Osteoblast (primary cell): ENCODE measurements at places on chromosomes 11 and 22.

- DNase-seq: no peak
Measured at GRCh38 chr11:120818097-120818496, 205.8 kb upstream of the TBCEL start.

DNA sequence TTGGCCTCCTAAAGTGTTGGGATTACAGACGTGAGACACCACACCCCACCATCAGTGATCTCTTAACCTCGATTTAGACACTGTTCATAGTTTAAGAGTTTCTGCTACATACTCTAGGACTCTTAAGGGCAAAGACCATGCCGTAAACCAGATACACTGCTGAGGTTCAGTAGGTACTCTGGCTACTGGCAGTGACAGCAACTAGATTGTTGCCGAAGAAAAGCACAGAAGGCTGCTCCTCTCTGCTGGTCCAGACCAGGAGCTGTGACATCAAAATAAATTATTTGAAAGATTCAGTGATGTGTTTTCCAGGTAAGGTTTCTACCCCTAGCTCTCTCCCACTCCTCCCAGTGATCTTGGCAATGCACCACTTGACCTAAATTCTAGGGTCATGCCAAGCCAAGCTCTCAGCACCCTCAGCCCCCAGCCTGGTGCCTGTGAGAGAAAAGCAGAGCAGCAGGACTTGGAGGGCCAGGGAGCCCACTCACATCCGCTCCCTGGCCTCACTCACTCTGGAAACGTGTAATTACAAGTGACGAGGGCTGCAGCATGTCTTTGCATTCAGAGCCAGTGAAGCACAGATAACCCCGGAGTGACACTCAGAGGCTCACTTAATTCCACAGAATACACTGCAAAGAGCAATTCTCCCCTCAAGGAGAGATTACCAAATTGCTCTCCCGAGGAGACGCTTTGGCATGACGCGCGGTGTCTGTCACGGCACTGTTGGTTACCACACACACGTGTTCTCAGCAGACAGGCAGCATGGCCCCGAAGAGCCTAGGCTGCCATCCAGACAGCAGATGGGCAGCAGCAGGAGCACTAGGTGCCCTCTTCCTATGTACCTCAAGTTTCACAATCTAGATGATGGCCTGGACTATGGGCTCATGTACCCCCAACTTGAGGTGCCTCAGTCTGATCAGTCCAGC lies 96.9 kb upstream of the PITPNB start:
- peak; percentile 77 for DNase-seq

GRCh38 chr22:17797721-17798559 lies 23.7 kb upstream of the BID start:
- peak; percentile 81 for DNase-seq

DNA sequence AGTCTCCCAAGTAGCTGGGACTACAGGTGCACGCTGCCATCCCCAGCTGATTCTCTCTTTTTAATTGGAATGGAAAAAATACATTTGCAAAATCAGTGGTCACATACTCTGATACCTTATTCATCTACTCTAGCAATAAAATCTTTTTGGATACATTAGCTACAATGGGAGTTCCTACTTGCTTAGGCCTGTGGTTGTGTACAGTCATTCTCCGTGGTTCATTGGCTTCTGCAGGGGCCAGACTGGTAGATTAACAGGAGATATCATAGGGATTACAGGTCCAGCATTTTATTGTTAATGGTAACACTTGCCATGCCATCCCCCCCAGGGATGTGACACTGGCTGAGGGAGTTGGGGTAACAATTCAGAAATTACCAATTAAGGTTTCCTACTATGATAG lies 140.0 kb downstream of the ADAMTS15 start:
- DNase-seq: no peak
